ENCODE measurements at places on chromosomes 6 and 20.

DNA sequence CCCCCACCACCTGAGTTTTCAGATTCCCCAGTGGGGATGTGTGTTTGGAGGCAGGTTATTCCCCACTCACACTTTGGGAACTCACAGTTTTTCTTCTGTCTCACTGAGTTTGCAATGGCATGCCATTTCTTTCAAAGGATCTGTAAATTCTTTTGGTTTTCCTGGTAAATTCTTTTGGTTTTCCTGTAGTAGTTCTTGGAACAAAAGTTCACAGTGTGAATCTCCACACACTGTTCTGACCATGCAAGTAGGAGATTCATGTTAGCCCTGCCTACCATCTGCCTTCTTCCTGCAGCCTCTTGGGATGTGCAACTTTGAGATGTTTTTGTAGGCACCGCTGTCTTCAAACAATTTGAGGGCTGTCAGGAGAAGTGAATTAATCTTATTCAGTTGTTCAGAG is 165.6 kb upstream of the OGFRL1 start:
- DNase-seq = no peak

DNA sequence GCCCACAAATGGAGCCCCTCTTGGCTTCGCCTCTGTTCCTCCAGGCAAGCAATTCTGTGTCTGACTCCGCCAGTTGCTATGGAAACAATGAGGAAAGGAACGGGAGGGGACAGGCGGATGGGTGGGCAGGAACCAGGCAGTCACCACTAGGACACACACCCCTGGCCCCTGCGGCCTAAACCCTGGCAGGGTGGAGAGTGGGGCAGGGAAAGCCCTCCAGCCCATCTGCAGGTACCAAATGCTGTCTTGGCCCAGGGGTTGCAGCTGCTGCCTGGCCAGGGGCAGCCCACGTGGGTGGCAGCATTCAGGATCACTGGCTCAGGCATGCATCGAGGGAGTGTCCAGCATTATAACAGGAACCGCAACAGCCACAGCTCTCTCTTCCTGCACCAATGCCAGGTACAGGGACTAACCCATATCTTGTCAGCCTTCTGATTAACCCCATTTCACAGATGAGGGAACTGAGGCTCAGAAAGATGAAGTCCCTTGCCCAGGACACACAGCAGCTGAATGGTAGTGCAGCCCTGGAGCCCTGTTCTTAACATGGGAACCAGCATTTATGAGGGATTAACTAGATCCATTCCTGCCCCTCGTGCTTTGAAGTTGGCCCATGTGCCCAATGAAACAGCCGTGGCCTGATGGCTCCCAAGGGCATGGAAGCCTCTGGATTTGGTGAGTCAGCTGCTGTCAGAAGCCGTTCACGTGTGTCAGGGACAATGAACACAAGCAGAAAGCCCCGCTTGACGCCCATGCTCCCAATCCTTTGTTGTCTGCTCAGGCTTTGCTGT is 66.3 kb downstream of the NOL4L start:
- DNase-seq = no peak

GRCh38 chr20:37390503-37390890 is 44.6 kb downstream of the SRC start:
- DNase-seq = peak; percentile 33

DNA sequence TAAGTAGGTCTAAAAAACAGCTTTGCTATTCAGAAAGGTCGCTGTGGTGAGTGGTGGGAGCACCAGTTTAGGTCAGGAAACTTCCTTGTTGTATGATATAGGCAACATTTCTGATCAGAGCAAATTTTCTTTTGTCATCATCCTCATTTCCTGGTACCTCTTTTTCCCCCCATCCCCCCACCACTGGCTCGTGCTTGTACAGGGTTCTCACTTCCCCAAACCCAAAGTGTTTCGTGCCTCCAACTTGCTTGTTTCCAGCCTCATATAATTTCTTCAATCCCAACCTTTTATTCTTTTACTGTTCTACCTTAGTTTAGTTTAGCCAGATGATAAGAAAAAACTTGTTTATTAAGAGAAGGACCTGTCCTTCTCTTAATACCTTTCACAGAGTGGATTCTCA is 209.4 kb upstream of the JAG1 start:
- DNase-seq = no peak

- no peak for DNase-seq
These were observed 59.6 kb downstream of the TIAM2 start for GRCh38 chr6:155054491-155055250.

GRCh38 chr6:91020744-91021143 is 433.9 kb upstream of the MAP3K7 start:
- DNase-seq = no peak

- no peak for DNase-seq
These were observed 78.6 kb upstream of the SMIM8 start for GRCh38 chr6:87243812-87244211.

All from ecto neural progenitor cell (in vitro differentiated cells).